ENCODE measurements at places on chromosomes 2 and 18.
A peak's percentile ranks its signal among the peaks of the same experiment; 100 is the strongest.

DNA sequence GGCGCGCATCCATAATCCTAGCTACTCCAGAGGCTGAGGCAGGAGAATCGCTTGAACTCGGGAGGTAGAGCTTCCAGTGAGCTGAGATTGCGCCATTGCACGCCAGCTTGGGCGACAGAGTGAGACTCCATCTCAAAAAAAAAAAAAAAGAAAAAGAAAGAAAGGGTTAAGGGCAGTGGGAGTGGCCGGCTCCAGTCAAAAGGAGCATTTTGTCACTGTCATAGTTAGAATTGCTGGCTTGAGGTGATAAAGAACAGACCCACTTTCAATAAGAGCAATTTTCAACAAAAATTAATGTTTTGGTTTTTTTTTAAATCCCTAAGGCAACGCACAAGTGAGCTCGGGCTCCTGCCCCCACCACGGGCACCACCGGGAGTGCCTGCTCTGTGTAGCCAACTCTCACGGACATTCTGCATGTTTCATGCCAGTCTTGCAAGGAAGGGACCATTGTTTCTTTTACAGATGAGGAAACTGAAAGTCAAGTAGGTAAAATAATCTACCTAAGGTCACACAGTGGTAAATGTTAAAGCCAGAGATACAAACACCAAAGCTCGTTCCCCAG, 8.5 kb downstream of the CIB4 start:
- DNase-seq, result no peak

DNA sequence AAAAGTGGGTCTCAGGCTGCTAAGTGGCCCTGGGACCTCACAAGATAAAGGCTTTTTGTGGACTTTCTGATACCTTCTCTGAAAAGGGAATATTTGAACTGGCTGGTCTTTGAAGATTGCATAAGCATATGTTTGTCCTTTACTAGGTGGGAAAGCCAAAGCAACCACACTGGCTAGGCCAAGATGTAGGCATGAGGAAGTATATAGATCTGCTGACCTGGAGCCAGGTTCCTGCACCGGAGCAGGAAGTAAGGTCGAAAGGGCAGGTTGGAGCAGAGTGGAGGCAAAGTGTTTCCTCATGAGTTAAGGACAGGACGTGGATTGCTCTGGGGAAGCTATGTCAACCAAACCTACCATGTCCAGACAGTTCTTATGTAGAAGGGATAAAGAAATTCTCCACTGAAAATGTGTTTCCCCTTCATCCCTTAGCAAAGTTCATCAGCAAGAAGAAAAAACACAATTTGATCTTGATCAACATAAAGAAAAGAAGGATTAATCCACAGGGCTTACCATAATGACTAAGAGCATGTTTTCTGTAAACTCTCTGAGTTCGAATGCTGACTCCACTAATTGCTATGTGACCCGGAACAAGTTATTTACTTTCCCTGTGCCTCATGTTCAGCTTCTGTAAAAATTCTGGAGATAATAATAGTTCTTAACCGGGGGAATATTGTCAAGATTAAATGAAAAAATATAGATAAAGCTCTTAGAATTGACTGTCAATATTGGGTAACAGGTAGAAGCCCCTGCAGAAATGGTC, 156.1 kb upstream of the SRD5A2 start:
- DNase-seq, result no peak

- no peak for DNase-seq
Observed at GRCh38 chr2:143946436-143947391, 573.2 kb downstream of the ZEB2 start.

DNA sequence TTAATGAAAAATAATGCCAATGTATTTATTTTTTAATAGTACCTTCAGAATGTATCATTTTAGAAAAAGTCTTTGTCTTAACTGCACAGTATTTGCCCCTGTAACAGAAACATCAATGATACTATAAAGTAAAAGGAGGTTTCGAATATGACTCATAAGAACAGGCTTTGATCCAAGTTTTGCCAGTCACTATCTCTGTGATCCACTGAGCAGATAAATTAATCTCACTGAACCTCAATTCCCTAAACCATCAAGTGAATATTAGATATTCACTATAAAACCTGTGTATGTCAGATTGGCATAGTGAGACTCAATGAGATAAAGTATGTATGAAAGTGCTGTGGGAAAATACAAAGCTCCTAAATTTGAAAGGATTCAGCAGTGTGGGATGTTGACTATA, 292.1 kb downstream of the EXOC6B start:
- no peak for DNase-seq

DNA sequence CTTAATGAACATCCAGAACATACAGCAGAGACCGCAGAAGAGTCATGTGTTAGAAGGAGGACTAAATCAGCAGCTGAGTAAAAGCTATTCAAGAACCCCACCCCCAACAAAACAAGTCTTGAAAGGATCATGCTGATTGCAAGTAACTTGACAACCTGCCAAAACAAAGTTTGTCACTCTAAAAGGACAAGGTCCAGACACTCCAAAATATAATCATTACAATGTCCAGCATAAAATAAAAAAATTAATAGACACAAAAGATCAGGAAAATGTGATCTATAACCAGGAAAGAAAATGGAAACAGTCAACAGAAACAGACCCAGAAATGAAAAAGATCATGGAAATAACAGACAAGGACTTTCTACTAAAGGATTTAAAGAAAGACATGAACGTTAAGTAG, 28.5 kb downstream of the CCDC88A start:
- DNase-seq, result no peak

- DNase-seq, result no peak
Observed at GRCh38 chr18:34354351-34354750, 129.6 kb upstream of the NOL4 start.

DNA sequence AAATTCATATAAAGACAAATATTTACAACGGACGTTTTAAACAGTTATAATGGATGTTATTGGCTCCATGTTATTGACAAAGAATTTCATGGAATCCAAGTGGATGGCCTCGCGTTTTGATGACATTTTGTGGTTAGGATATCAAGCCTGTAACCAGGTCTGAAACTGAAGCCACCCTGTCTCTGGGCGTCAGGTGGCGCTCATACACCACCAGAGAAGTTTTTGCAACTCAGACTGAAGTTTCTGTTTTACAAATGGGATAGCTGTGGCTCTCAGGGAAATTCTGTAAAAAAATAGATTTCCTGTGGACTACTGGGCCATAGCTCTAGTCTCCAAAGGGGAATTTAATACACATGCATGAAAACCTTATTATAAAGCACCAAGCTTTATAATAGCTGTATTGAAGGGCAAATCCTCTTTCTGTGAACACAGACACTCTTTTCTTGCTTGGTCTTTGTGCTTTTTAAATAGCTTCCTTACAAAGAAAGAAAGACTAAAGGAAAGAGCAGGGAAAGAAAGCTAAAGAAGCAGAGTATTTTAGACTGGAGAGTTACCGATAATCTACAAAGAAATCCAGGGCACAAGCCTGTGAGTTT, 86.7 kb downstream of the C18orf54 start:
- DNase-seq, result no peak

DNA sequence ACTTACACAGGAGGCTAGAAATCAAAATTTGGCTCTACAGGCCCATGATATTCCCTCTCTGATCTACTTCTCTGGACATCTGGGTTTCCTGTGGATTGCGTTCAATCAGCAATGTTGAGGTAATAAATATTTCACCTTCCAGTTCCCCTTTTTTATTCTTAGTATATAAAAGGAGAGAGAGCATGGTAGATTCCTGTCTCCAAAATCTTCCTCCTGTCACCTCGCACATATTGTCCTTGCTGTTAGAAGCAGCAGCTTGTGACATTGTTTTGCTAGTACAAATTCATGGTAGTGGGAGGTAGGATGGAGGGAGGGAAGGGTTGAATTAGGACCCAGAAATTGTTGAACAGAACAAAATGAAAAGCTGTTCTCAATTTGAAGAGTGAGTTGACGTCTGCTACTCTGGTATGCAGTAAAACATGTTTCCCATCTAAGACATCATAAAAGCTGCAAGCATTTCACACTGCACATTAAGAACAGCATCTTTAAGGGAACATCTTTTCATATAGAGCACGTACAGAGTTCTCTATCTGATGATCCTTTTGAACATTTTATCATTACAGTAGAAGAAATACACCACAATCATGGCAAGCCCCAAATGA, 156.4 kb downstream of the RDH14 start:
- DNase-seq, result no peak

GRCh38 chr2:196160101-196160500, 11.3 kb downstream of the STK17B start:
- peak; percentile 48 for DNase-seq

DNA sequence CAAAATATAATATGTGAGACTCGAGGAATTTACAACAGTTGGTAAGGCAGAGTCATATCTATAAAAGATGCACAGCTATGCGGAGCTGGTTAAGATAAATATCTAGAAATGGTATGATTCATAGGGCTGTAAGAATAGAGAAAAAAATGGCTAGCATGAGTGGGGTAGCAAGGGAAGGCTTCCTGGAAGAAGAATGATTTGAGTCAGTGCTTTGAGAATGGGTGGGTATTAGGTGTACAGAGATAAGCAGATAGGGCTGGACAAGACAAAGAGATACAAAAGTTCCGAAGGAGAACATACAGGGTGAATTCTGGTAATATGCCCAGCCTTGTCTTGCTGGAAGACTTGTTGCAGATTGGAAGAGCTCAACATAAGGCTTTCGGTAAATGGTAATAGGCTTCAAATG, 291.5 kb upstream of the CCDC68 start:
- DNase-seq, result no peak

GRCh38 chr2:16038621-16039020, 98.3 kb downstream of the MYCN start:
- DNase-seq, result no peak

DNA sequence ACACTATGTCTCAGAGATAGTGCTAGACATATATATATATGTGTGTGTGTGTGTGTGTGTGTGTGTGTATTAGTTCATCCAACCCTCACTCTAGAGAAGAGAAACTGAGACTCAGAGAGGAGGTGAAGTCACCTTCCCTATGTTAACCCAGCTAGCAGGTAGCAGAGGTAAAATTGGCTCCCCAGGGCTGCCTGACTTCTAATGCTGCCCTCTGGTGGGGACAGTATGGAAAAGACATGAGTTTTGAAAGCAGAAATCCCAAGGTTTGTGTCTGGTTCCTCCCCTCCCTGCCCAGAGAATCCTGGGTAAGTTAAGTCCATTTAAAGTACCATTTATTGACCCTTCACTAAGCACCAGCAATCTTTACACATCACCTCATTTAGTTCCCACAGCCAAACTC, 137.7 kb downstream of the THNSL2 start:
- DNase-seq, result no peak

GRCh38 chr2:7191932-7192331, 274.7 kb downstream of the RNF144A start:
- DNase-seq, result no peak

- DNase-seq, result no peak
Observed at GRCh38 chr2:159090514-159091201, 122.2 kb downstream of the TANC1 start.

- DNase-seq, result no peak
Observed at GRCh38 chr18:63234432-63234831, 85.1 kb downstream of the BCL2 start.

- DNase-seq, result no peak
Observed at GRCh38 chr2:120622886-120623753, 112.5 kb upstream of the GLI2 start.

- no peak for DNase-seq
Observed at GRCh38 chr2:26429779-26430578, 28.3 kb downstream of the DRC1 start.

DNA sequence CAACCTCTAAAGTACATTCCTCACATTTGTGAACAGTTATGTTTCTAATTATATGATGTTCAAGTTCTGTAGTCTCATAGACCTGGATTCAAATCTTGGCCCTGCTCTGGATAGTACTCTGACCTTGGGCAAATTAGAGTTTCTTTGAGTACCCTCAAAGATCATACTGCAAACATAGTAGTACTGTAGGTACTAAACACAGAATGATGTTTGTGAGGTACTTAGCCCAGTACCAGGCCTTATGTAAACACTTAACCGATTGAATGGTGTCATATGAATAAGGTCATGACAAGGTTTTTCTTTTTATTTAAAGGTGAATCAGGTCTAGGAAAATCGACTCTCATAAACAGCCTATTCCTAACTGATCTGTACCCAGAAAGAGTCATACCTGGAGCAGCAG, 19.1 kb downstream of the SEPTIN2 start:
- no peak for DNase-seq

DNA sequence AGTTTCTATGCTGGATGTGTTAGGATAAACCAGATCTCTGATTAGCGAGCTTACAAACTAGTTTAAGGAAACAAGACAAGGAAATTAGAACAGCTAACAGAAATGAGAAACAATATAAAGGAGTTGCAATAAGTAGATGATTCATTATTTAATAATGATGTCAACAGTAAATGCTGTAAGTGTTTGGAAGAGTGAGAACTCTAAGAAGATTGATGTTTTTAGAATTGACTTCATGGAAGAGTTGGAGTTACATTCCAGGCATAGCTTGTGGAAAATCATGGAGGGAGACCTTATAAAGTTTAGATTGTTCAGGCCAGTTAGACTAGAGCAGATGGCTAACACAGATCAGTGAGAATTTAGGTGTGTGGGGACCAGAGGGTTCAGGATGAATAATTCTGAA, 32.6 kb downstream of the PPP1R1C start:
- no peak for DNase-seq

- DNase-seq, result no peak
Observed at GRCh38 chr2:25437881-25438662, 96.3 kb upstream of the DNMT3A start.

GRCh38 chr2:72038524-72038923, 109.1 kb downstream of the CYP26B1 start:
- DNase-seq, result no peak

DNA sequence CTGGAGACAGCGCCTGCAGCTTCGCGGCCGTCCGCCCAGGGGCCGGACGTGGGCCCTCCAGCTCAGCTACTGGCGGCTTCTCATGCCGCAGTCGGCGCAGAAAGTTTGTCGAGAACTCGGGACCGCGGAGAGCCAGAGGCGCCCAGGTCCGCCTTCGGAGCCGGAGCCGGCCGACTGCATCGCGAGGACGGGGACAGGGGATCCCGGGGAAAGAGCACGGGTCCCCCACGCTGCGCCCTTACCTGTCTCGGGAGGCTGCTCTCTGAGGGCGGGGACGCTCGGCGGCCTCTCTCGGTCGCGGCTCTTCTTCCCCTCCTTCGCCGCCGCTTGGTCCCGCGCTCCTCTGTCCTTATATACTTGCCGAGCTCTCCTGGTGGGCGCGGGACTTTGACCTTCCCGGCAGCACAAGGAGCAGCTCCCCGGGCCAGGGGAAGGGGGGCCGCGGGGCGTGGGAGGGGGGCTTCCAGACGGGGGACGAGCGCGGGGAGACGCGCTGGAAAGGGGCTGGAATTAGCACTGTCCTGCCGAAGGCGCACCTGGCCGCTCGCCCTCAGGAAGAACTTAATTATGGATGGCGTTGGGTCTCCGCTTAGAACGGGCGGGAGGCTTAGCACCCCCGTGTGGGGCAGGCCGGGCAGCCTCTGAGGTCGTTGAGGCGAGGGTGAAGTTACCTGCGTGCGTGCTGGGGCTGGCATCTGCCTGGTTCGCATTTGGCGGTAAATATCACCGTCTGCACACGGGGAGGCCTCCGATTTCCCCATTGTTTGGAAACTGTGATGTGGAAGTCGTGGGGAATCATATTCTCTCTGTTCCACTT, at the start of gene POMC:
TSS of gene POMC (minus strand) at position 325 of the 817 bp plus-strand sequence. CDS start 3,808 bp downstream, outside the sequence.
- no peak for DNase-seq

All from effector CD8-positive, alpha-beta T cell (primary cell).